Stimulated activated CD4-positive, alpha-beta T cell treated with anti-CD3 and anti-CD28 coated beads, Interleukin-1b, Interleukin-23, amount 100 ng/mL, for 1 hour (primary cell): ENCODE measurements at places on chromosomes 11 and 22.

DNA sequence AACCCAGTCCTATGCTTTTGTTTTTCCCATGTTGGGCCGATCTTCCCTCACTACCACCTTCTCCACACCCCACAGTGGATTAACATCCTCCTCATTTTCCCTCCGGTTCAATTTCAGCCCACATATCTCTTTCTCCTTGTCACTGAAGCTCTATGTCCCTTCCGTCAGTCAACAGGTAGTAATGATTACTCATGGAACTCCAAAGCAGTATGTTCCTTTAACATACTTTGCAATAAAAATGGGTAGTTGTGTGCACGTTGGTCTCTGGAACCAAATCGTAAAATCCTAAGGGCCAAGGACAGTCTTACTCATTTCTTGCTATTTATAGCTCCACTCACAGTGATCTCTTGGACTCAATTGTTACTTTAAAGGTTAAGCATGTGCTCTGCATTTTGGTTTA lies 20.2 kb downstream of the AMOTL1 start:
- DNase-seq: no peak

DNA sequence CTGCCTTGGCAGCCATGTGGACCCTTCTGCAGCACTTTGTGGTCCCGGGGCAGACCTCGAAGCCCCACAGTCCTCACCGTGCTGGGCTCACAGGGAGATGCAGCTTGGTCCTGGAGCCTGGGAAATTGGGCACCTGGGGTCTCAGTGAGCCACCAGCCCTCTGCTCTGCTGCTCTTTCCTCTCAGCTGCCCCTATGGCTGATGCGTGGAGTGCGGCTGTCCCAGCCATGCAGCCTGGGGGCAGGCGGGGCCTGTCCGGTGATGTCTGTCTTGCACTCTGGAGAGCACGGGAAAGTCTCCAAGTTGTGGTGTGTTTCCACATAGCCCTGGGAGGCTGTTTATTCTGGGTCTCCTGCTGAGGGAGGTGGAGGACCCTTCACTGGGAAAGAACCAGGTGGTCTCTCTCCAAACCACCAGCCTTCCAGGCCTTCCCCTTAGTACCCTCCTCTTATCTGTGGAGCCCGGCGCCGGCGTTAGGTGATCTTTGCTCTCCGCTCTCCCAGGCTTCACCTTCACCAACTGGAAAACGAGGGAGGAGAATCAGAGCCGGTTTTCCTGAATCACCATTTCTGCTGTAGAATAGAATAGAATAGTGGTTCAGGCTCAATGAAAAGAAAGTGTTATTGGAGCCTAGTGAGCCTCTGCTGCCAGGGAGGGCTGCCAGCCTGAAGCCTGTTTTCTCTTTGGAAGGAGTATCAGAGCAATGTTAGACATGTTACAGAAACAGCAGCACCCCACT lies 41.2 kb upstream of the GRAMD4 start:
- DNase-seq: no peak

DNA sequence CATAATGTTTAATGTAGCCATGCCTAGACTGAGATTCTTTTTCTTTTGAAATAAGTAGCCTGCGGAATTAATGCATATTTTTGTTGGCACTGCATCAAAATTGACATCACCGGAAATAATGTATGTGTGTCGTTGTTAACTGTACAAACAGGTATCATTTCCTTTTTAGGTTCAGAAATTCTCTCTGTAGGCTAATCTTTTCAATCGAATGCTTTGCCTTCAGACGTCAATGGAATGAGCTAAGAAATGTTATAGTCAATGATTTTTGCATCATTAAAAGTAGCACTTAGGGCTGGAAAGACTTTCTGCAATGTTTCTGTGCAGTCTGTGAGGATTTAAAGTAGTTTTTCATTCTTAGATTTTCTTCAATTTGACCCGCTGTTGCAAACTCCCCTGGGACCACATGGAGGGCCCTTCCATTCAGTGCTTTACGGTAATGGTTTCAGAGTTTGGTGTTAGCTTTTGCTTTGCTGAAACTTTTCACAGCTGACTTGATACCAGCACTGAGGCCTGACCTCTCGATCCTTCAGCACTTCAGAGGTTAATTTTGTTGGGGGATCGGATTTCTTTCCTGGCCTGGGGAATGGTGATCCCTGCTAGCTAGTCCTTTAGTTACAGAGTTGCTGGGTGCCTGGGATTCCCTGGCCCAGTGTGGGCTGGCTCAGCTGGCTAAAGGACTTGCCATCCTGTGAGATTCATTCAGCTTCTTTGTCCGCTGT lies 137.8 kb downstream of the DBX1 start:
- no peak for DNase-seq

GRCh38 chr11:23318670-23319069 lies 458.4 kb upstream of the CCDC179 start:
- DNase-seq: no peak

GRCh38 chr22:46115388-46115678 lies 35.0 kb upstream of the PPARA start:
- DNase-seq: no peak

DNA sequence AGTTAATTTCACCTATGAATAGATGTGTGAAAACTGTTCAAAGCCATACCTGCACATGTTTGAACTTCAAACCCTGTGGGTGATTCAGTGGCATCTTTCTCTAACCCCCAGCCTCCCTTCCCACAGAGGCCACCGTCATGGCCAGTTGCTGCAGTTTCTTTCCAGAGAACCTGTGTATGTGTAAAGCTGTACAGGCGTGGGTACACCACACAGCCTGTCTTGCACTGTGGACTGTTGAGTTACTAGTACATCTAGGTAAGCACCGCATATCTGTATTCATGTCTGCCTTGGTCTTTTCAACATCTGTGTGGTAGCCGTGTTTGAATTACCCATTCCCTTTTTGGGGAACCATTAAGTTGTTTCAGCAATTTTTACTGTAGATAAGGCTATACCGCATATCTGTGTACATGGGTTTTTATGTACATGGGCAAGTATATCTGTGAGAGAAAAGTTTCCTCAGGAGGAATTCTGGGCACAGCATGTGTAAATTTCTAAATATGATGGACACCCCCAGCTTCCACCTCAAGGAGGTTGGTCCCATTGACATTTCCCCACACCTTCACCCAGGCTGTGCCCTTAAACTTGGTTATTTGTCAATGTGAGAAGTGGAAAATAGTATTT lies 13.9 kb downstream of the NEAT1 start:
- no peak for DNase-seq

- DNase-seq: no peak
These were observed 29.8 kb downstream of the WNT11 start for GRCh38 chr11:76176463-76176862.

DNA sequence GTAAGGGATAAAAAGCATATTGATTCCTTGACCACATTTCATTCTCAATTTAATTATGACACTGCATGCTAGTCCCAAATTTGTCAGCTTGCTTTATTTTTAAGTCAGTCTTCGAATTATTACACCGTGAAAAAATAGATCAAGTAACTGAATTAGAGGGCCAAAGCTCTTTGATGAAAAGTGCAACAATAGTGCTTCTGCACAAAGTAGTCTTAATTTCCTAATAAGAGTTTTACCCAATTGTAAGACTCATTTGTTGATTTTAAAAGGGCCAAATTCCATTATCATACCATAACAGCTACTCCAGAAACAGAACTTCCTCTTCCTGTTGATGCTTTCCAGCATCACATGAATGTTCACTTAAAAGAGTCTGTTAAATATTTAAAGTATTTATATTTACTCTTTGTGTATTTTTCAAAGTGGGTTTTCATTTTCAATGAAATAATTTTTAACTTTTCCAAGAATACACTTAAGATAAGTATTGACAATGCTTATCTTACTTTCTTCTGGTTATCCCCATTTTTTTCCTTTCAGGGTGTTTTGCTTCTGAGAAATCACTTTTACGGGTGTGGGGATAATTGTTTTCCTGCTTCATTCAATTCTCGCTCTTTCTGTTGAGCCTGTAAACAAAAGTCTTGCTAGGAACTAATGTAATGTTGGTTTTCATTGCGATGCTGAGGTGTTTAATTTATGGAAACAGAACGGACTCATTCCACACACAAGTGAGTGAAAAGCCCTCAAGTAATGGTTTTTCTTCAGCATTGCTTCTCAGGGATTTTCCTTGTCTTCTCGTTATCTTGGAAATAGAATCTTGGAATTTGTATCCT lies 2.1 kb downstream of the ARHGEF12 start:
- no peak for DNase-seq

DNA sequence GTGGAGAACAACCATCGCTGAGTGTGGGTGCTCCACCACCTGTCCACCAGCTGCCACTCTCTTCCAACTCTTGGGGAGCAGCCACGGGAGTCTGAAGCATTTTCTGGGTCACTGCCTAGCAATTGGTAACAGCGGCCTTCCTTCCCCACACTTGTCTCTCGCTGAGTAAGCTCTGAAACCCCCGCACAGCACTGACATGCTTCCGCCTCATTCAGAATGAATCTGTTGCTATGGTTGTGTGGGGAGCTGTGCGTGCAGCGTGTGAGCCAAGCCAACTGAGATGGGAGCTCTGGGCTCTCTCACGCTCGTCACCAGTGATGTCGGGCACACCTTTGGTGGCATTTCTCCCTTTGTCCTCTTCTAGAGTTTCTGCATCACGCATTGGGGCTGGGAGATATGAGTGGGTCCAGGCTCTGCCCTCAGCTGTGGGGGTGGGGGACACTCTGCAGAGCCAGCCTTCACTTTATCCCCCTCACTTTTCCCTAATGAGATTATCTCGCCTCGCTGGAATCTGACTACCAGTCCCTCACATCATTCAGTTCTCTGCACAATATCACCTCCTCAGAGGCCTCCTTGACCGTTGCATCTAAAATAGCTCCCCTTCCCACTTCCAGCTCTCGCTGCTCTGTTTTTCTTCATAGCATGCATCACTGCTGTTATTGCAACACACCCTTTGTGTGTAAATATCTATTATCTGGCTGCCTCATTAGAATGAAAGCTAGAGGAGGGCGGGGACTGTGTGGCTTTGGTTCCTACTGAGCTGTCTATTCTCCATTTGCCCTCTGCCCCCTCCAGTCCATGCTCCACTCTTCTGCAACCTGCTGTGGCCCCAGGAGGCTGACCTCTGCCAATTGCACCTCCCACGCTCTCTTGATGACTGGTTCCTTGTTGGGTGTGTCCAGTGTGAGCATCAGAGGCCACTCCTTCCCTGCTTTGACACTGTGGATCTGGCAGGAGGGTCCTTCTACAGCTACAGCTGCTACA lies 569.9 kb upstream of the CADM1 start:
- DNase-seq: no peak

- DNase-seq: no peak
These were observed 46.3 kb downstream of the ANO1 start for GRCh38 chr11:70124321-70125000.

DNA sequence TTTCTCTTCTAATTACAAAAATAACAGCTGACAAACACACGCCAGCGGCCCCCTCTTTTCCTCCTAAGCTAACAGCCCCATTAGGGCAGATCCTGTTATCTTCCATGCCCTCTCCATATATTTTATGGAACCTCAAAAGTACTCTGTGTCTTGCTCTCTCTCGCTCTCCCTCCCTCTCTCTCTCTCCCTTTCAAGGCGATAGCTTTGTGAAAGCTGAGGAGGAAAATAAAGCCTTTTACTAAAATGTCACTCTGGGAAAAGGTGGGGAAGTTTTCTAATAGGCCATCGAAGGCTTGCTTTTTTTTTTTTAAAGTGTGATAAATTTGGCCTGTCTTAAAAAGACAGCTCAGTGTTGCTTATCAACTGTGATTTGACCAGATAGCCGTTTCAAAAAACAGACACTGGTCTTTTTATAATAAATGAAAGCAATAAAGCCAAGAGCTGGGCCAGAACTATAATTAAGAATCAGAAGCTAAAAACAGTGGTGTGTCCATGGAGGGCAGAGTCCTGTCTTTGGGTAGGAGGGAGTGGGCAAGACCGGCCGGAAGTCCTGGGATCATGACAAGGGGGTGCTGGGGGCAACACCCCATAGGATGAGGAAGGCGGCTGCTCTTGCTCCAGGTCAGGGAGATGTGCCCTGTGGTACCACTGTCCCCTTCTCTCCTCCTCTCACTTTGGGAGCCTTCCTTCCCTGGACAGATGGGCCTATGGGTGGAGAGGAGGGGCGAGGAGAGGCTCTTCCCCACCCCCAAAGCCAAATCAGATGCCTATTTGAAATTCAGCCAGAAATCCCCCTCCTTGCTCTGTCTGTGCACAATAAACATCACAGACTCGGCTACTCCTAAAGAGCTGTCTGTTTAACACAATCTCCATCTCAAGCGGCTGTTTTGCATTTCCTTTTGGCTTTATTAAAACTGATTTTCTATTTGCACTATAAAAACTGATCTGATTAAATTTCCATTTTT lies 267.2 kb downstream of the BUD13 start:
- DNase-seq: no peak

GRCh38 chr11:44334356-44335004 lies 24.5 kb upstream of the ALX4 start:
- no peak for DNase-seq

- DNase-seq: peak; percentile 58
These were observed at the start of gene UBXN1 for GRCh38 chr11:62678770-62679696. Gene UBXN1 (minus strand): TSS chr11:62679073. CDS start chr11:62678923, 150 bp downstream.

DNA sequence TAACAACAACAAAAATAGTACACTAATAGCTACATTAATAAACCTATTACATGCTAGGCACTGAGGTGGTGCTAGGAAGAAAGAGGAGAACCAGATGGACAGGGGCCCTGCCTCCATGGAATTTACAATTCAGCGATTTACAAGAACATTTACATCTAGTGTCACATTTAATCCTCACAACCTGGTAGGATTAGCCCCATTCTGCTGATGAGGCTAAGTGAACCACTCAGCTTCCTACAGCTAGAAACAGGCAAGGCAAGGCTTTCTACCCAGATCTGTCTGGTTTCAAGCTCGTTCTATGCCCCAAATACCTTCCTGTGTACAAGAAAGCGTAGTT lies 368.4 kb downstream of the BUD13 start:
- DNase-seq: no peak

GRCh38 chr11:59028105-59028504 lies 58.0 kb upstream of the GLYATL1B start:
- no peak for DNase-seq

GRCh38 chr22:38948181-38948940 lies 9.0 kb upstream of the APOBEC3A start:
- no peak for DNase-seq

DNA sequence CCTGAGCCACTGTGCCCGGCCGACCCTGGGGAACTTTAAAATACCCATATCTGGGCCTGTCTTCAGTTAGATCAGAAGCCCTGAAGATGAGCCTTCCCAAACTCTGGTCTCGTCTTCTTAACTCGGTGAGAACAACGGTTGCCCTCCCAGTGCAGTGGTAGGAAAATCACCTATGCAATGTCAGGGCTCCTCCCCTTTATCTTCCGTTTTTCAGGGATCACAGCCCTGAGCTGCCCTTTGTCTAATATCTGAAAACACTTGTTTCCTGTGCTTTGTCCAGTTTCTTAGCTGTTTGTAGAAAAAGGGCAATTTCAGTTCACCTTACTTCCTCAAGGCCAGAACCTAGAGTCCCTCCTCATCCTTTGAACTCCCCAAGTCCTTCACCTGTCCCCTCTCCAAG lies 9.4 kb downstream of the DRAP1 start:
- DNase-seq: no peak
